Stimulated activated CD4-positive, alpha-beta T cell treated with anti-CD3 and anti-CD28 coated beads, Interleukin-12 subunit alpha, Interleukin-12 subunit beta, amount 100 ng/mL, for 4 hours (primary cell): ENCODE measurements at places on chromosomes 3 and 15.

- DNase-seq: no peak
These were observed 172.2 kb downstream of the SLC9A9 start for GRCh38 chr3:143676021-143676420.

DNA sequence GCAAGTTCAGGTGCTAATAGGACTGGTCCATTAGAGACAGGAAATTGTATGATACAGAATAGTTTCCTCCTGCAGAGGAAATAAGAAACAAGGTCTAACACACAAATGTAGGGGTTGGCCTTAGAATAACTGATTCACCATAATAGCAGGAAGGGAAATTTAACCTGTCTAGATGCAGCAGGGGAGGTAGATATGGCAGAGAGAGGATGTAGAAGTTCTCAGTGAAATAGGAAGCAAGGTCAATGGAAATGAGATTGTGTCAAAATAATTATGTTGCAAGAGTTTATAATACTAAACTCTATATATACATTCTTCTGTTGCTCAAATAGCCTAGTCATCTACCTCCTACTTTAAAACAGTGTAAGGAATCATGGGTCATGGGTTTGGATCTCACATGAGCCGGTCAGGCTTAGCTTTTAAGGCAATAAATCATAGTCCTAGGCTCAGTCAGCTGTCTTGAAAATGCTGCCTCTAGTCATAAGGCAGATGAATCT is 17.0 kb downstream of the BCL2A1 start:
- no peak for DNase-seq

DNA sequence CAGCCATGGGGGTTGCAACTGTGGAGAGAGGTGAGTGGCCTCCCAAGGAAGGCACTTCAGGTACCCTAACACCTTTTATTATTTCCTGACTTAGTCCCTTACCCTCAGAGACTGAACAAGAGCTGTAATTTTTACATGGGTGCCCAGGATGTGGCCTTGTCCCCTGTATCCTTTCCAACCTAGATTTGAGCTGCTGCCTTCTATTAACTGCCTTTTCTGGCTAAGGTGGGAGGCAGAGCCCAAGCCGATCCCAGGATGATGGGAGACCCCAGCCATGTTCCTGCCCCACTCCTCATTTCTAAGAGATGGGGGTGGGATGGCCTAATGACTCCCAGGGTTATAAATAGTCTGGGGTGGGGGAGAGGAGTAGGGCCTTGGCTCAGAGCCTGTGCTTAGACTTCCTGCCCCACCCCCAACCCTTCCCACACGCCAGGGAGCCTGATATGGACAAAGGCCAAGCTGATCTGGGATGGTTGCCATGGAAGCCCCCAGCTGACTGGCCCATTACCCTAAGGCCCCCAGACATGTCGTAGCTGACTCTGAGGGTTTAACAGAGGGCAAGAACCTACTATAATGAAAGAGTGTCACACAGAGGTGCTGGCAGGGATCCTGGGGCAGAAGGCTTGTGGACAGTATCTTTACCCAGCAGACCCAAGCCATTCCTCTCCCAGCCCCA is 1.9 kb downstream of the KLHDC8B start:
- no peak for DNase-seq

- DNase-seq: no peak
These were observed 221.1 kb downstream of the SLCO3A1 start for GRCh38 chr15:92074646-92075045.

DNA sequence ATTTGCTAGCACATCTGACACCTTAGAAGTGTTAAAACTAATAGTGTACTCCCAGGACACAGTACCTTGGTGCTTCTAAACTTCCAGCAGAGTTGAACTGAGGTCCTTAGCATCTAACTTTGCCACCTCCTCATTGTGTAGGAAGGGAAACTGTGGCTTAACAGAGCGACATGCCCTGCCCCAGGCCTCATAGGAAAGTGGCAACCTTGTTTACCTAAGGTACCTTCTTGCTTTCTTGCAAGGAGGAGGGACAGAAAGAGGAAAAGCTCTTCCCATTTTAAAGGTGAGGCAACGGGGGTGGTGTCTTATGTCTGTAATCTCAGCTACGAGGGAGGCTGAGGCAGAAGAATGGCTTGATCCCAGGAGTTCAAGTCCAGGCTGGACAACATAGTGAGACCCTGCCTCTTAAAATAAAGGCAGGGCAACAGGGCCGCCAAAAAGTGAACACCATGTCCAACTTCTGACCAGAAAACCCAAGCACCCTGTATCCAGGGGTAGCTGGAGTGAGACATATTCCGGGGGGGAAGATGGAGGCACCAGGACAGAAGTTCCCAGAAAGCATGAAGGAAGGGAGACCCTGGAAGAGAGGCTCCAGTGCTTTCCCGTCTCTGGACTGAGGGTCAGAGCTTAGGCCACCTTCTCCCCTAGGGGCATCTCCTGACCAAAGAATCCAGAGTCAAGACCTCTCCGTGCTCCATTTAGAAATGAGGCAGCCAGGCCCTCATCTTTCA is 540 bp upstream of the KLHL40 start:
- no peak for DNase-seq

DNA sequence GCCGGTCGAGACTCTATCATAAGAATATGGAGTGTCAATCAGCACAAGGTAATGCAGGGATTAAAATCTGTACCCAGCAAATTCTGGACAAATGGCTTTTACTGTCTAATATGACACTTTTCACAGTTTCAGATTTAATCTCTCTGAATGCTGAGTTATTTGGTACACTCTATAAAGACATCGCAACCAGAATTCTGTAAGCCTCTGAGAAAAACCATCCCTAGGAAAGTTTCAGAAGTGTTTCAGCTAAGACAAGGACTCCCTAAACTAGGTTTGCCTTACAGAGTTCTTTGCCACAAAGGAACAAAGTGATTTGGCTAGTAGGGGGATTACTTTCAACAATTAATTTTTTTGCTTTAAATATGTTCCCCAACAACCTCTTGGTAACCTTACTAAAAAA is 11.3 kb downstream of the WDR48 start:
- DNase-seq: no peak

DNA sequence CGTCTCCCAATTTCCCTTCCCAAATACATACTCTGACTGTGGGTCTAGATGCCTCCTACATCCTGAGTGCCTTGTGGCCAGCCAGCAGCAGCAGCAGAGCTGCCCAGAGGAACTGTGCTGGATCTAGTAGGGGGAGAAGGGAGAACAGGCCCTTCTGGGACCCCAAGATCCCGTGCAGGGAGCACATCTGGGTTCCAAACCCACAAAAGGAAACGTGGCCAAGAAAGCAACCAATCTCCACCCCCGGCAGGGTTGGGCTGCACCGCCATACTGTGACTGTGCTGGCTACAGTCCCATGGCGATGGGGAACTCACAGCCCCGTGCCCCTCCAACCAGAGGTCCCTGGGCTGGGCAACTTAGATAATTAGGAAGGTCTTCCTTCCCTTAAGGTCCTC is 86.3 kb downstream of the PPCDC start:
- no peak for DNase-seq

DNA sequence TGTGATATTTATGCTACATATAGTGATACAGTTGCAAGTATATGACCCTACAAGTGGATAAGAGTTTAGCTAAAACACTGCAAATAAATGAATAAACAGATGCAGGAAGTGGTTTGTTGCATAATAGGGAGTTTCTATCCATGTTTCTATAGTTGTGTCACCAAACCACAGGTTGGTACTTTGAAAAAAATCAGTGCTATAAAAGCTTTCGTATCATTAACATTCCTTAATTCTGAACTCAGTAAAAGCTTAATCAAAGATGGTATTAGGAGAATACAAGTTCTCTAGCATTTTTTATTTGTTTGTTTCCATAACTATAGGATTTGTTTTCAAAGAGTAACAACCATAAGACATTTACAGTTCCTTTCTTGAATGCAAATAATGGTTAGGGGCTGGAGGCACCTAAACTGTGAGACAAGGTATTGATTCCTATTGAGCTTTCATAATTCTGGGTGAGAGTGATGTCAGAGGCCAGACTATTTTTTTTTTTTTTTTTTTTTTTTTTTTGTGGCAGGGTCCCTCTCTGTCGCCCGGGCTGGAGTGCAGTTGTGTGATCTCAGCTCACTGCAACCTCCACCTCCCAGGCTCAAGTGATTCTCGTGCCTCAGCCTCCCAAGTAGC is 29.6 kb downstream of the CPOX start:
- no peak for DNase-seq

DNA sequence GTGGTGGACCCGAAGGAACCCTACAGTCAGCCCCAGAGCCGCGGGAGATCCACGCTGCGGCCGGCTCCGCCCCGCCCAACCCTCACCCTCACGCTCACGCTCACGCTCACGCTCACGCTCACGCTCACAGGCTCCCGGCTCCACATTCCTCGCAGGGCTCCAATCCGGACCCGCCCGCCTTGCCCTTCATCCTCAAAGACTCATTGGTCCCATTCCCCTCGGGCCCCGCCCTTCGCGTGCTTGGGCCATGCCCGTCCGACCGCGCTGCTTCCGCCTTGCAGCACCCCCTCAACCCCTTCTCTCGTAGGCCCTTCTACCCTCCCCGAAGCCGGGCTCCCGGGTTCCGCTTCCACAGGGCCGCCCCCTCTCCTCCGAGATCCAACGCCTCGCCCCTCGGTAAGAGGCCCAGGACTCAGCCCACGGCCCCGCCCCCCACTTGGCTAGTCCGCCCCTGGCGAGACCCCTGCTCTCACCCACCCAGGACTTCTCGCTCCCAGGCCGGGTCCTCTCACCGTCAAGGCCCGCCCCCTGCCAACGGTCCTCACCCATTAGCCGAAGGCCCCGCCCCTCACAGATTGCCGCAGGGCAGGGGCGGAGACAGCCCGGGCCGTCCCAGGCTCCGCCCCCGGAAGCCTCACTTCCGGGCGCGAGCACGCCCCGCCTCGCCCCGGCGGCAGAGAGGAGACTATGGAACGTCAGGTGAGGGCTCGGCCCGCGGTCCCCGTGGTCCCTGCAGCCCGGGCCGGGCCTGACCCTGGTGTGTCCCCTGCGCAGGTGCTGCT is at the start of gene APEH:
TSS of gene APEH (plus strand) at position 637 of the 782 bp plus-strand sequence. CDS start at position 688, 51 bp downstream.
- peak; percentile 97 for DNase-seq

DNA sequence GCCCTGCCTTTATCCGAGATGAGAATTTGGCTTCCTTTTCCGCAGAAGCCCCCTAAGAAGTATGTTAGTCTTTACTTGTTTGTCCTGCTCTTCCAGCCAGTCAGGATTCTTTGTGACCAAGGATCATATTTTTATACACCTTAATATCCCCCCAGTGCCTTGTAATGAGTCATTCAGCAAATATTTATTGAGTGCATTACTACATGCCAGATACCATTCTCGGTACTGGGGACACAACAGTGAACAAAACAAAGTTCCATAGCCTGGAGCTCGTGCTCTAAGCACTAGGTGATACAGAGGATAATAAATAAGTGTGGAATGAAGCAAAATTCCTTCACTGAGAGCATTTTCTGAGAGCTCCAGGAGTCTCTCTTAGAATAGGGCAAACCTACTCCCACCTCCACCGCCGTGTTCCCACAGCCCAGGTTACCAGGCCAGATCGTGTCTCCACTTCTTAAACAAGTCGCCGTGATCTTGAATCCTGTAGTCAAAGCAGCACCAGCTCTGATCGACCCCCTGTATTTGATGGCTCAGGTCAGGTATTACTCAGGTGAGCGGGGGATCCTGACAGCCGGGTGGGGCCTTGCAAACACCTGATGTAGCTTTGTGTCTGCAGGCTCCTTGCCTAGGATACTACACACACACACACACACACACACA is 18.5 kb downstream of the TTC21A start:
- DNase-seq: no peak

DNA sequence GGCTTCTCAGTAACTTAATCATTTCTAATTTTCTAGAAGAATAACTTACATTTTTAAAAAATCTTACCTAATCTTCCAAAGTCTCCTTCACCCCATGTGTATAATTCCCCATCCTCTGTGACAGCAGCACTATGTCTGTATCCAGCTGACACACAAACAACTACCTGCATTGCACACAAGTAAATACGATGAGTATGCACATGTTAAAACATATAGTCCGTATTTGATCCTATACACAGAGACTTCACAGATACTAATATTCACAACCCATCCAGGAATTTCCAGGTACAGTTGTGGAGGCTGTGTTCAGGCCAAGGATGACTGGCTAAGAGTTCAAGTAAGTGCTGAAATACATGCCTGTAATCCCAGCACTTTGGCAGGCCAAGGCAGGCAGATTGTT is 78.6 kb downstream of the HERC1 start:
- DNase-seq: no peak

DNA sequence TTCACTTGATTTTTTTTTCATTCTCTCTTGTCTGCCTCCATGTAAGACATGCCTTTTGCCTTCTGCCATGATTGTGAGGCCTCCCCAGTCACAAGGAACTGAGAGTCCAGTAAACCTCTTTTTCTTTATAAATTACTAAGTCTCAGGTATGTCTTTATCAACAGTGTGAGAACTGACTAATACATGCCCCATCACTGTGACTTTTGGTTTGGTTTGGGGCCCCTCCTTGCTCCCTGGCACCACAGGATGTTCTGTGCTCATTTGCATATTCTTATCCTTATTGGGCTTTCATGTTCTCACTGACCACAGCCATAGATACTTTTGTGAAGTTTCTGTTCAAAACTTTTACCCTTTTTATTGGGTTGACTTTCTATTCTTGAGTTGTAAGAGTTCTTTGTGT is 3.8 kb upstream of the PRR20G start:
- DNase-seq: no peak

- DNase-seq: no peak
These were observed 167.9 kb downstream of the BBX start for GRCh38 chr3:107690522-107691138.

DNA sequence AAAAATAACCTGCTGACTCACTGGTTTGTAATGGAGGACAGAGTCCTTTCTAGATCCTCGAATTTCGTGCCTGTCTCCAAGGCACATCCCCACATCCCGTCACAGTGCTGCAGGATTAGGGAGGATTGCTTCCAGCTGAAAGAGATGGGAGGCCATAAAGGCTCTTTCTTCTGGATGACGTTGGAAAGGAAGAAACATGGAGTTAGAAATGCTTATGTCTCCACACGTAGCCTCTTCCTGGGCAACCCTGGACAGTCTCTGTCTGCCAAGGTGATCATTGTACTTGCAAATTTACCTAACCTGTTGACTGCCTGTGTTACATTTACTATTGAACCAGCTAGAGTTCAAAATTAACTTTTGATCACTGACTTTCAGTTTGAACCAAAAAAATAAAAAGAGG is 27.6 kb upstream of the VILL start:
- DNase-seq: no peak
